ENCODE measurements at places on chromosomes 13 and 19.

- no peak for DNase-seq
Measured at GRCh38 chr19:40078377-40078776, 12.4 kb downstream of the ZNF780A start.

DNA sequence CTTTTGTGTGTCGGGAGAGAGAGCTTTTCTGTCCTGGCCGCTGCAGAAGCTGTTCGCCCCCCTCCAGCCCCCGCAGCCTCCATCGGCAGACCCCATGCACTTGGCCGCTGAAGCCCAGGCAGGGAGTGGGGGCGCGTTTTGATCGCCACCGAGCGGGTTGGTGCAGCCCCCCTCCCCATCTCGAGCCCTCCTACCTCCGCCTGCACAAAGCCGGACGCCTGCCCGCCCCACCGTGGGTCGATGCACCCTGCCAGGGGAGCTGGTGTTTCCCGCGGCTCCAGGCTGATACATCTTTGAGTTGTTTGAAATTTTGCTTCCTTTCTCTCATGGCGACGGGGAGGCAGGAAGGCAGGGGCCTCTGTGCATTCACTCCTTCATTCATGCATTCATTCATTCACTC, 16.4 kb upstream of the ONECUT3 start:
- no peak for DNase-seq

- DNase-seq, result no peak
Measured at GRCh38 chr19:19134687-19135158, 3.6 kb downstream of the TMEM161A start.

GRCh38 chr13:109744512-109745051, 41.8 kb downstream of the IRS2 start:
- DNase-seq, result no peak

DNA sequence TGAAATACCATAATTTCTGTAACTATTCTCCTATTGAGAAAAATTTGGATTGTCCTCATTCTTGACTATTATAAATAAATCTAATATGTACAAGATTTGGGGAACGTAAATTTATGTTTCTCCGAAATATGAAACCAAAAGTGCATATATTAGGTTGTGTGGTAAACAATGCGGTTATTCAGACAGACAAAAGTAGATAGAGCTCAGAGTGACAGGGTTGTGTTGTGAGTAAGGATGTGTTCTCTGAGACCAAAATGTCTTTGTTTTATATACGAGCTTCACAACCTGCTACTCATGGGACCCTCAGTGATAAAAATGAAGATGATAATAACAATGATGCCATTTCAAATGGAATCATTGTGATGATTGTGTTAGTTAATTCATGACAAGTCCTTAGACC, 796.3 kb upstream of the SLC10A2 start:
- DNase-seq, result no peak

DNA sequence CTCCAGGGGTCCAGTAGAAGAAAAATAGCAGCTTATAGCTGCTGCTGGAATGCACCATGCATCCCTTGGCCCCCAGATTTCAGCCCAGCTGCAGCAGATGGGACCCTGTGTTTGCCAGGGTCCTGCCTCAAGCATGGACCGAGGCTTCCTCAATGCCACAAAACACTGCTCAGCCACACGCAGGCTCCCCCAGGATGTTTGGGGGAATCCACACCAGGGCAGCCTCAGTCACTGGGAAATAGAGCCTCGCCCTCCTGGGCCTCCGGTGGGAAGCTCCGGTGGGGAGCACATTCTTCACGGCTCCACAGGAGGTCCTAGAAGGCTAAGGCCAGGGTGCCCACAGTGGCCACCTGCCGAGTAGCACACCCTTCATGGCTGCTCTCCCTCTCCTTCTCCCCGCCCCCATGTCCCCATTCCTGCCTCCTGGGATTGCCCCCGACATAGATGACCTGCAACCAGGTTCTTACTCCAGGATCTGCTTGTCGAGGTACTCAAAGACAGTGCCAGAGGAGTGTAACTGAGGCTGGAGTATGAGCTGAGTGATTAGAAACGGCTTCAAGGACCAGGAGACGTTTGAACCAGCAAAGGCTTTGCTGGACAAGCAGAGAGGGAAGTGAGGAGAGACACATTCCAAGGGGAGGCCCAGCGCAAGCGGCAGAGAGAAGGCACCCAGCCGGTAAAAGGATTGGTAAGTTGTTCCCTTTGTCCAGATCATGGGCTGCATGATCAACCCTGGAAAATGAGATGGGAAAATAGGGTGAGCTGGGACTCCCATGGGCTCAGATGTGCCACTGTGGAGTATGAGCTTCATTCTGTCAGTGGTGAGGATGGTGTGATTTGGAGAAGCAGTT, 110.7 kb upstream of the UQCRFS1 start:
- no peak for DNase-seq

- DNase-seq, result no peak
Measured at GRCh38 chr19:55058781-55059610, 4.0 kb downstream of the RDH13 start.
